ENCODE measurements at places on chromosomes 2 and 18.
A peak's percentile ranks its signal among the peaks of the same experiment; 100 is the strongest.

DNA sequence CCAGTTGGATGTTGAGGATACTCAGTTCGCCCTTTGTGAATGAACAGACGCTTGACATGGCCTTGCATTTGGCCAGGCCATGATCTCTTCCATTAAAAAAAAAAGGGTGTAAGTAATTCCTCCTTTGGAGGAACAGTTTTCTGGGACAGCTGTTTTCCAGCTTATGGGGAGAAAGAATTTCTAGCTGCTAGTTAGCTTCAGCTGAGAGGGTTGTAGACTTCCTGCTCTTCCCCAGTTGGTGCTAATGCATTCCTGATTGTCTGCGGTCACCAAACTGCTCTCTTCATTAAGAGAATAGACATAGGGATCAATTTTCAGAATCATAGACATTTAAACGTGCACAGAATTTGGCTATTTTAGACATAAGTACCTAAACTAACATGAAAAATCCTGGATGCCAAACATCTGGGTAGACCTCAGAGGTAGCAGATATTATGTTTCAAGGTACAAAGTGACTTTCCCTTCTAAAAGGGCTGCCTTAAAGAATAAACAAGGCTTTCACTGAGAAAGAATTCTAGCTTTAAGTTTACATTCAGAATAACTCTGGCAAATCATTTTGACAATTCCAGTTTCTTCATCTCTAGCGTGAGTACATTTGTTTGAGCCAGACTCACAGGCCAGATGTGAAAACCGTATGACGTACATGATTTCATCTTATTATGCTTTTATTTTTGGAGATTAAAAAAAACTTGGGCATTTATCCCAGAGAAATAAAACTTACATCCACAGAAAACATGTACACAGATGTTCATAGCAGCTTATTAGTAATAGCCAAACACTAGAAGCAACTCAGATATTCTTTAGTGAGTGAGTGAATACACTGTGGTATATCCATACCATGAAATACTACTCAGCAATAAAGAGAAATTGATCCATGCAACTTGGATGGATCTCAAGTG lies 71.2 kb downstream of the MAIP1 start:
- no peak for DNase-seq

DNA sequence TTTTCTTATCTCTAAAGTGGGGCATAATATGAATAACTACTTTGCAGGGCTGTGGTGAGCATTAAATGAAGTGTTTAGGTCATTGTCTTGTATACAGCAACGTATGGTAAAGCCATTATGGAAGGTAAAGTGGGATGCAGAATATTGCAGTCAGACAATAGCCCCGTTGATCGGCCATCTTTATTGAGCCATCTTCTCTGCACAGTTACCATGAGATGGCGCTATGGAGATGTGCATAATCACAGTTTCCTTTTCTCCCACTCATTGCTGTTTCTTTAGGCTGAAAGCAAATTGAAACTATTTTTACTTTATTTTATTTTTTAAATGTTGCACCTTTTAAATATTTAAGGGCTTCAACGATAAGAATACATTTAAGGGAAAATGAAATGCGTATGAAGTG lies 108.9 kb downstream of the THSD7B start:
- DNase-seq = no peak

DNA sequence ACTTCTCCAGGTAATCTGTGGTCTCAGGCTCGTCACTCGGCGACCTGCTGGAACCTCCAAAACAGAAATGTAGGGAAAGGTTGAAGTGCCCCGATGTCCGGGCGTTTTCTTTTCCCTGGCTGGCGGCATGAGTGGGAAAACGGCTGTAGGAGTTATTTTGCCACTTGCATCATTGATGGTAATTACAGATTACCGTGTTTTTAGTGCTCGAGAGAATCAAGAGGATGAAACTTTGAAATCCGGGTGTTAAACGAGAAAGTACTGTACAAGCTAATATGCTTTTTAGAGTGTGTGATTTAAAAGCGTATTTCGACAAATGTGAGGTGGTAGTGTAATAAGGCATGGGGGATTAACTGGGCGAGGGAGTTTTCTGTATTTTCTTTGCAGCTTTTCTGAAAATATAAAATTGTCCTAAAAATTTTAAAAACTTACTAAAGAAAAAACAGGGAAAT lies 819 bp downstream of the GRHL1 start:
- no peak for DNase-seq

- no peak for DNase-seq
These were observed 122.2 kb upstream of the SMAD7 start for GRCh38 chr18:49072940-49073339.

DNA sequence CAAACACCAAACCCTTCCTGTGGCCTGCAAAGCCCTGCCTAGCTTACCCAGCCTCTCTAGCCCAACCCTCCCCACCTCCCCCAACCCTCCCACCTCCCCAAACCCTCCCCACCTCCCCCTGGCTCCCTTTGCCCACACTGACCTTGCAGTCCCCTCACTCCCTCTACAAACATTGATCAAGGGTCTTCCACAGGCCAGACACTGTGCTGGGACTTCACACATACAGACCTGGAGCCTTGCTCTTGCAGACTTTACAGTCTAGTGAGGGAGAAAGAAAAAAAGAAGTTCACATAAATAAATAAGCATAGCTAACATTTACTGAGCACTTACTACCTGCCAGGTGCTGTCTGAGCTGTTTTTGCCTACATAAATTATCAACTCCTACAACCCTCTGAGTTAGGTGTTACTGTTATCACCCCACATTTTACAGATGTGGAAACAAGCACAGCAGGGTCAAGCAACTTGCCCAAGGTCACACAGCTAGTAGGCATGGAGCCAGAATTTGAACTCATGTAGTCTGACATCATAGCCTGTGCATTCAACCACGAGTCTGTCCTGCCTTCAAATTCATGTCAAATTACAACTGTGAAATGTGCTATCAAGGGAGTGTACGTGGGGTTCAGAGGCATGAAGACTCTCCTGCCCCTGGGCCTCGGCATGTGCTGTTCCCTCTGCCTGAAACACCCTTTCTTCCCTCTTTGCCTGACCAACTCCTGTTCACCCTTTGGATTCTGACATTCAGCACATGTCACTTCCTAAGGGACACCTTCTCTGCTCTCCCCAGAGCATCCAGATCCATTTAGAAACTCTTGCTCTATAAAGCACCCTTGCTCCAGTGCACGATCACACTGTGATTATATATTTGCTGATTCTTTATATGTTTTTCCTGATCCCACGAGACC lies 209.9 kb downstream of the TNS1 start:
- DNase-seq = no peak

DNA sequence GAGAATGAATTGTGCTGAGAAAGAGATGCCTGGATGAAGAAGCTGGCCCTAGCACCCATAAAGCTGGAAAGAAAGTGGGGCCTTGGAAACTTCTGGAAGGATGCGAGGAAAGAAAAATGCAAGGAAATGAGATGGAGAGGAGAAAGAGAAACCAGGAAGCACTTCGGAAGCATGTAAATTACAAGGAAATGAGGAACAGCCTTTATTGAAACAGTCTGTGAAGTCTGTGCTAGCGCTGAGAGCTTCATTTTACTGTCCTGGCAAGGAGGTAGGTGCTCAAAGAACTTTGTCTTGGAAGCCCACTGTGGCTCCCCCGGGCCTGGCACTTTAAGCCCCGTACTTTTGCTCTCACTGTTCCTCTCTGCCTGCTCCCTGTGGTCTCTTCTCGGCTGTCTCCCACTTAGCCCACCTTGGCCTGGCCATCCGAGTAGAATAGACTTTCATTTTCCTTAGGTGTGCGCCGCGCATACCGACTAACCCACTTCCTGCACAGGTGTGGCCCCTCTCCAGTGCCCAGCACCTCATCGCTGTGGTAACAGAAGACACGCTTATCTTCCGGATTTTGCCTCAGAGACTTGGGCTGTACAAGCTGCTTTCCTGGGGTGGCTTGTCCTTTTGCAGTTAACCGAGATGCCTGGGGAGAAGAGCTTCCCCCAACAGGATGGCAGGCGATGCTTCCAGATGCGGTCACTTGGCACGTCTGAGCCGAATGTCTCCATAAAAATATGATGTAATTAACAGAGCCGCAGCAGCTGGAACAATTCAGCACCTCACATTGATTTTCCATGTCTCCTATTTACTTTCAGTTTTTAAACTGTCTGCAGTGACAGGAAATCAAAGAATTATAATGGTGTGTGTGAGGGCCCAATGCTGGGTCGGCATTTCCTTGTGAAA lies 199.6 kb downstream of the HRH4 start:
- peak; percentile 2 for DNase-seq

GRCh38 chr18:64659196-64659595 lies 510.3 kb upstream of the LINC00305 start:
- DNase-seq = no peak

GRCh38 chr2:131044757-131045150 lies 48.5 kb downstream of the FAM168B start:
- no peak for DNase-seq

GRCh38 chr2:56685205-56685604 lies 501.4 kb downstream of the CCDC85A start:
- DNase-seq = no peak

DNA sequence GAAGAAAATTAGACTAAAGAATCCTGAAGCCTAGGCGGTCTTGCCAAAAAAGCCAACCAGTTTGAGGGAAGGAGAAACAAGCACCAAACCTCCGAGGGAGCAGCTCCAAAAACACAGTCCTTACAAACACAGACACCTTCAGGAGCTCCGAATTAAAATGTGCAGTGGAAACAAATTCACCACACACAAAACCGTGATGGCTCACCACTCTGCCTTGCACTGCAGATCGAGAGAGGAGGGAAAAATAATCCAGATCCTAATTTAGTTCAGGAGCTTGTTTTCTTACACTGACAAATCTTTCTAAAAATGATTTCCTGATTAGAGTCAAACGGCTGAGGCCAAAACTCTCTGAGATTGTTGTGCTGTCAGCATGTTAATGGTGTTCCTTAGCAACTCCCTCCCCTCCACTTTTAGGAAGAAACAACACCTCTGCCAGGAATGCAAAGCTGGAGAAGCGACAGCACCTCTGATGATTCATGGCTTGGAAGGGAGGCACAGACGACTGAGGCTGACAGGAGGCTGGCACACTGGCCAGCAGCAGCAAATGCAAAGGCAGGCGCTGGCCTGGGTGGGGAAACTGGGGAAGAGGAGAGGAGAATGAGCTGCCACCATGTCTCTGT lies 249.4 kb upstream of the KLHL29 start:
- DNase-seq = no peak

DNA sequence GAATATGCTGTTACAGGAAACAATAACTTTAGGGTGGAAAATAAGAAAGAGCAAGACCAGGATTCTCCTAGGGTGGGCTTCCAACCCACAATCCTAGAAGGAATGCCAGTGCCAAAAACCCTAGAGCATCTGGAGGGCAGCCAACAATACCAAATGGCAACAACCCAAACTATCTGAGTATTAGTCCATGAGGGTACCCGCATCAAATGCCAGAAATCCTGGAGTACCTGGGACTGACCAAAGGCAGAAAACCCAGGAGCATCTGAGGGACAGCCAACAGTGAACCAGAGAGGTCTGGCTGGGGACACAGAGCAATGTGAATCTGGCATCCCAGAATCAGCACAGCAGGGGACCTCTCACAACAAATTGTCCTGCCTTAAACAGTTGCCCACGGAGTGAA lies 126.3 kb downstream of the SCG2 start:
- no peak for DNase-seq

GRCh38 chr18:24773101-24773500 lies 312.7 kb downstream of the HRH4 start:
- DNase-seq = no peak

- no peak for DNase-seq
These were observed 21.0 kb upstream of the CABLES1 start for GRCh38 chr18:23114171-23114881.

GRCh38 chr2:20597860-20598183 lies 53.1 kb downstream of the HS1BP3 start:
- no peak for DNase-seq

- no peak for DNase-seq
These were observed 12.7 kb upstream of the SMARCAL1 start for GRCh38 chr2:216399621-216400020.

DNA sequence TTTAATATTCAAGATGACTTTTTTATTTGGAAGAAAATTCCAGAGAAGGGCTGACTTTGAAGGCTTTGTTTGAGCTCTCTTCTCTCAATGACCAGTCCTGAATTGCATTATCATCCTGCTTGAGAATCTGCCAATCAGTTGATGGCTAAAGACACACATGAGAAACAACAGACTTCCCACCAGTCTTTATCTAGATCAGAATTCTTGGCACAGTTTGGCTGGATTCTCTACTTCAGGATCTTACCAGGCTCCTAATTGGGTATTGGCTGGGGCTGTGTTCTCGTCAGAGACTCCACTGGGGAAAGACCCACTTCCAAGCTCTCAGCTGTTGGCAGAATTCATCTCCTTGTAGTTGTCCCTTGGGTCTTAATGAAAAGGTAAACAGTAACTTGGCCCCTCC lies 86.0 kb downstream of the WDSUB1 start:
- DNase-seq = no peak

DNA sequence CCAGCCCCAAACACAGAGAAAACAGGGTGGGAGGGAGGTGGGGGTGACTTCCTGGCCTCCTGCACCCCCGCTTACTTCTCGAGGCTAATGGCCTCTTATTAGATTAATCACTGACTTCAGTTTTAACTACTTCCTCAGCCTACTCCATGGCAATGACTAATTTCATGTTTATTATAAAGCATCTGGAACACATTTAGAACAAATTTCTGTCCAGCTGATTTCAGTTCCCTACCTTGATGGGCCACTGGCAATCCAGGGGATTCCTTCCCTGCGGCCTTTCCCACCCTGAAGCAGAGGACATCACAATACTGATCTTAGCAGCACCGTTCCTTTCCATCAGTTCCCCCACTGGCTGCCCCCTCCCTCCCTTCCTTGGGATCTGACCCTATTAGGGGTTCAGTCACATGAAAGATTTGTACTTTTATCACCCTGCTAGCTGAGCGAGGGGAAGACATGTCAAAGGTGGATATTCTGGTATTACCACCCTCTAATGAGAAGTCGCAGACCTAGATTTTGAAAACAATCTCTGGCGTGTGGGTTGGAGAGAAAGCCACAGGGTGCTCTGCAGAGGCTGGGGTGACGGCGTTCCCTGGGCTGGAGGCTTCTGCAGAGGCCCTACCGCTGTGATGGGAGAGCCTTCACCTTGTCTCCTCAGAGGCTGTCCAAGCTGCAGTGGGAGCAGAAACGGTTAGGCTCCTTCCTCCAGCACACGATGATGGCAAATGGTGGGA lies 67.6 kb downstream of the KIAA2012 start:
- DNase-seq = no peak

DNA sequence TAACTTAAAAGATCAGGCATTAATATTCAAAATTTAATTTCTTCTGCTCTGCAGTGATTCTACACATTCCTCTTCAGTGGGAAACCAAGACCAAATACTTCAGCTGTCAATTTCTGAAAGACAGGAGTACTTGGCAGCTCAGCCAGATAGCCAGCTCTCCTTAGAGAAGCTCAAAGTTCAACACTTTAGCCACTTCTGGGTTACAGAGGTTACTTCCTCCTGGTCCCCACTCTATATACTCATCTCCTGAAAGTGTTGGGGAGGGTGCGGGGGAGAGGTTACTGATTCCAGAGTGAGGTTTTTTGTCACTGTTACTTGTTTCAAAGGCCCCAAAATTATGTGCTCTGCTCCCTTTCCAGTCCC lies 4.1 kb downstream of the CYTIP start:
- peak; percentile 50 for DNase-seq
